Gastrocnemius medialis (tissue), 4 donors: ENCODE measurements at places on chromosomes 11 and 22. TPM values are rescaled to one million over a fixed set of nuclear protein-coding genes. Genes with fewer than 3 reads are reported as not detected.

DNA sequence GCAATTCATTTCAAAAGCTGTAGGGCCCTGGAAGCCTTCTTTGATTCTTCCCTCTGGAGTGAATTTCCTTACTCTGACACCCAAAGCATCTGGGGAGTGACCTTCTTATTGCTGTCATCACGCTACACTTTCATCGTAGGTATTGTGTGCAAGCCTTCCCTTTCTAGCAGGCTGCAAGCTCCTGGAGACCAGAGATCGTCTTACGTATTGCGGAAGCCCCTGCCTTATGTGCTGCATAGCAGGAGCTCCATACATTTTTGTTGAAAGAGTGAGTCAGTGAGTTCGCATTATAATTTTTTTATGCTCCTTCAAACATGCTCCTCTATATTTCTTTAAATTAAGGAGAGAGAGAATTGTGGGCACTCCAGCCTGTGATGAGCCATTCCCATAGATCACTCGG is 21.2 kb upstream of the TMEM218 start:
- DNase-seq = no peak

Gene WBP2NL
- total RNA-seq = 0.27 TPM

- no peak for DNase-seq
These were observed 509.0 kb downstream of the BUD13 start for GRCh38 chr11:116263770-116264169.

Gene ATP6V1E1
- 243 TPM for total RNA-seq
